ENCODE measurements at places on chromosomes 3 and 15. TPM values are rescaled to one million over a fixed set of nuclear protein-coding genes. Genes with fewer than 3 reads are reported as not detected.

DNA sequence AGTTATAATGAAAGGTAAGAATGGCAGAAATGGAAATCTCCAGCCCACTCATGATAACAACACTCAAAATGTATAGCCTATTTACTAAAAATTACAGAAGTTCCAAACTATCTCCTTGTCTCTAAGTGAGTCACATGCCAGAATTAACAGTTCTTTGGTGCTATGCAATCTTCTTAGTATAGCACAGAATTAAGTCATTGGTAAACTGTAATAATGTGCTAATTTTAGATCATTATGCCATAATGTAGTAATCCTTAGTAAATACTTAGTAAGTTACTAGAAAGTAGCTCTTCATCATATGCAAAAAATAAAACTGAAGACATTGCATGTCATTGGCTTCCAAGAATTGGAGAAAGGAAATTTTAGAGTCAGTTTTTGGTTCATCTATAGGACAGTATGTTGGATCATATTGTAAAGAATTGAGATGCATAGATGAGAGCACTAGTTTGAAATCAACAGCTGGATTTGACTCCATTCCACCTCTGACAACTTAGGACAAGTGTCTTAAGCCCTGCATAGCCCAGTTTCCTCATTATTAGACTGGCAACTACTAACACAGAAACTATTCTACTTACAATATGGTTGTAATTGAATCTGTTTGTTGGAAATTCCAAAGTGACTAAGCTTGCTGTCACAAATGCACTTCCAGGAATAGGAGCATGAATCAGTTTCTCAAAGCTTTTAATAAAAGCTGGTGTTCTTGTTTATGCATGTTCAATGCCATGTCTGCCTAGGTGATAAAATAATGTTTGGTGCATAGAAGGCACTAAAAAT lies 40.1 kb upstream of the CD47 start:
- no peaks in the 10 kb centered on the region for H3K4me1 ChIP-seq
- no peaks in the 10 kb centered on the region for H3K27me3 ChIP-seq
- no peak overlapping the region for H3K27ac ChIP-seq
- H3K36me3 ChIP-seq = no peaks in the 10 kb centered on the region
- no peak overlapping the region for H3K4me3 ChIP-seq

GRCh38 chr3:123021388-123021787 lies 6.2 kb downstream of the SEMA5B start:
- no peak overlapping the region for H3K27ac ChIP-seq
- H3K4me1 ChIP-seq = no peaks in the 10 kb centered on the region
- H3K36me3 ChIP-seq = no peaks in the 10 kb centered on the region
- no peak overlapping the region for H3K4me3 ChIP-seq
- H3K27me3 ChIP-seq = peaks cover 3% of the 10 kb centered on the region
- DNase-seq = no peak

GRCh38 chr15:29066310-29066709 lies 180.5 kb downstream of the APBA2 start:
- no peaks in the 10 kb centered on the region for H3K4me1 ChIP-seq
- DNase-seq = no peak
- H3K4me3 ChIP-seq = no peak overlapping the region
- no peaks in the 10 kb centered on the region for H3K36me3 ChIP-seq

DNA sequence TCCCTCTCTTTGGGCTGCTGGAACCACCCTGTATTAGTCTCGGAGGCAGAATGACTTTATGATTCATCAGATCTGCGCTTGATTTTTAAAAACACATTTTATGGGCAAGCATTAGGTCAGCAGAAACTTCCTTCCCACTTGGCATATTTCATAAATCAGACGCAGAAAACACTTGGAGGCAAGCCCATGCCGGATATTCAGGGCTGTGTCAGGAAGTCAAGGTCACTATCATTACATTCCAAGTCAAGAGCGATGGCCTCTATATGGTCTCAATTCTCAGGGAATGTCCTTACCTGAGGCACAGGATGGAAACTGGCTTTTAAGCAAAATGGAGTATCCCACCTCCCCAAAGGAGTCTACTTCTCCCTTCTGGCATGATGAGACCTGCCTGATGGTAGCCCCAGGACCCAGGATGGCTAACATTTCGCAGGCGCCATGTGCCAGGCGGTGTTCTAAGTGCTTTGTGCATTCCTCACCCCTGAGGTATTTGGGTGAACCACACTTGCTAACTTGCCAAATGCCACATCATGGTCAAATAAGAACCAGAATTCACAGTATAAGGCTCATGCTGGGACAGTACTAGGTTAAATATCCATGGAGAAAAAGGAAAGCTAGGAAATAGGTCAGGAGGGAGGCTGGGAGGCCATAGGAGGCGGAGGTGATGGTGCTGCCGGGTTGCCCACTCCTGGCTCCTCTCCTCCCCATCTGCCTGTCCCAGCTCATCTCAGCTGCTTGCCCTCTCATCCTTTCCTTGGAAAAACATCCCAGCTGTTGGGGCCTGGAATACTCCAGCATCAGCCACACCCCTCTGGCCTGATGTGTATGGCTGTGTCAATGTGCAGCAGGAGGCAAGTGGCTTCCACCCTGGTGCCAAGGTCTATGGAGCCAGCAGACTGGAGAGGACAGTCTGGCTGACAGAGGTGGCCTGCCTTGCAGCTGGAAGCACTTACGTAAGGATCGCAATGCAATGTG lies 18.8 kb downstream of the BCL2L10 start:
- no peak overlapping the region for H3K27ac ChIP-seq
- no peaks in the 10 kb centered on the region for H3K36me3 ChIP-seq
- H3K4me3 ChIP-seq = no peak overlapping the region

- no peak overlapping the region for H3K4me3 ChIP-seq
- no peaks in the 10 kb centered on the region for H3K36me3 ChIP-seq
- no peak overlapping the region for H3K27ac ChIP-seq
- no peaks in the 10 kb centered on the region for H3K27me3 ChIP-seq
Measured at GRCh38 chr3:31729082-31729481, 196.4 kb downstream of the STT3B start.

DNA sequence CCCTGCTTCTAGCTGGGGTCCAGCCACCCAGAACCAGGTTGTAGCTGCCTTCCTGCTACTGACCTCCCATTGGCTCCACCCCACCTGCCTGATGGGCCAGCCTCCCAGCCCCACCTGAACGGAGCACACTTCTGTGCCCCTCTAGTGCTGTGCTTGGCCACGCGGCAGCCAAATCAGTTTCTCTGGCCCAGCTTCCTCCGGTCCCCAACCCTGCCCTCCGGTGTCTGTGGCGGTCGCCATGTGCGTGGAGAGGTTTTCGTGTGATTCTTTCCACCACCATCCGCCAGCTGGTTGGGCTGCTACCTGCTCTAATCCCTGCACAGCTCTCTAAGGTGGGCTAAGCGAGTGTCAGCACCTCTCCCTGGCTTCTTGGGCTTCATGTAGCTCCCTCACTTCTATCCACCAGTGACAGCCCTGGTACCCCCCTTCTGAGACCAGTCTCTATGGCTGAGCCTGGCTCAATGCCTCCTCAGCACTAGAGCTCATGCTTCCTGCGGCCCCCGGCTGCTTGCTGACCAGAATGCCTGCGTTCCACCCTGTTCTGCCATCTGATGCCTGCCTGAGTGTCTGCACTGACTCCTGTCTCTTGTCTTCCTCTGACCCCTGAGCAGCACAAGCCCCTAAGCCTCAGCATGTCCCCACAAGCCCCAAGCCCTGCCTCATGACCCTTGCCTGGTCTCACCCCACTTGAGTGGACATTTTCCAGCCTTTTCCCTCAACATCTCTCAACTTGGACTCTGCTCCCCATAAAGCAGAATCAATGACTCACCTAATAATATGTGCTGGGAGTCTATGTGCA lies 23.2 kb upstream of the MAGEF1 start:
- H3K27ac ChIP-seq = peak overlapping the region; percentile 66
- H3K36me3 ChIP-seq = no peaks in the 10 kb centered on the region
- peaks cover 11% of the 10 kb centered on the region for H3K4me1 ChIP-seq
- no peak for DNase-seq
- no peak overlapping the region for H3K4me3 ChIP-seq

The PAQR9 gene
- not detected for total RNA-seq

The GP9 gene
- total RNA-seq = not detected

The TEX55 gene
- not detected for total RNA-seq

Measured in Caco-2 (cell line).